ENCODE measurements at places on chromosomes 1 and 21. TPM values are rescaled to one million over a fixed set of nuclear protein-coding genes. Genes with fewer than 3 reads are reported as not detected.

The OR2M3 gene
- not detected for total RNA-seq

The HSD3B2 gene
- total RNA-seq: not detected

The FAM177B gene
- total RNA-seq: not detected

The SAMD11 gene
- not detected for total RNA-seq

The ZNF593OS gene
- not detected for total RNA-seq

The RGS1 gene
- total RNA-seq: 27.3 TPM

The NEXN gene
- total RNA-seq: 1.3 TPM

The IFI16 gene
- 301 TPM for total RNA-seq

The VANGL2 gene
- not detected for total RNA-seq

The SERINC2 gene
- total RNA-seq: 0.10 TPM

The TRIM46 gene
- 19.8 TPM for total RNA-seq

The FCRL1 gene
- total RNA-seq: not detected

The MYBPHL gene
- not detected for total RNA-seq

The ICOSLG gene
- 13.0 TPM for total RNA-seq

The IL19 gene
- total RNA-seq: not detected

The SPRR5 gene
- total RNA-seq: not detected

The RGS2 gene
- 3.6 TPM for total RNA-seq

The KMO gene
- total RNA-seq: not detected

The PLA2G2C gene
- total RNA-seq: 1.0 TPM

Measured in T-helper 1 cell treated with Interleukin-12 subunit alpha and Interleukin-12 subunit beta and Interleukin-4 antibody, amounts not matched to agents 30 ng/mL and 1 ng/mL, for 36 hours (primary cell).